Stimulated activated CD4-positive, alpha-beta T cell treated with anti-CD3 and anti-CD28 coated beads, TNF-alpha, amount 100 ng/mL, for 24 hours (primary cell): ENCODE measurements at places on chromosomes 2 and 18.

- DNase-seq, result no peak
Measured at GRCh38 chr2:217149087-217149660, 289.3 kb upstream of the TNP1 start.

- no peak for DNase-seq
Measured at GRCh38 chr2:164816046-164816445, 25.6 kb downstream of the COBLL1 start.

DNA sequence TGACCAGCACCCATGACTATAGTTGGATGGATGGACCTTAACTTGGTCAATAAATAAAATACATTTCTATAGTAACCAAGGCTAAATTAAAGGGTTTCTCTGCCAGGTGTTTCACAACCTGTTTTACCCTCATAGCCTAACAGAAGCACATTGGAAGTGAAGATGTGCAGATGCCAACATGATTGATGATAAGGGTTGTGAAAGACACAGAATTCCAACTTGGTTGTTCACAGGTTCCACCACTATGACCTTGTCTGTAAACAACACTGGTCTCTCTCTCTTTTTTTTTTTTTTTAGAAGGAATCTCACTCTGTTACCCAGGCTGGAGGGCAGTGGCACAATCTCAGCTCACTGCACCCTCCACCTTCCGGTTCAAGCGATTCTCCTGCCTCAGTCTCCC, 37.5 kb upstream of the PTH2R start:
- DNase-seq, result no peak

- no peak for DNase-seq
Measured at GRCh38 chr2:49248506-49248905, 94.2 kb upstream of the FSHR start.

DNA sequence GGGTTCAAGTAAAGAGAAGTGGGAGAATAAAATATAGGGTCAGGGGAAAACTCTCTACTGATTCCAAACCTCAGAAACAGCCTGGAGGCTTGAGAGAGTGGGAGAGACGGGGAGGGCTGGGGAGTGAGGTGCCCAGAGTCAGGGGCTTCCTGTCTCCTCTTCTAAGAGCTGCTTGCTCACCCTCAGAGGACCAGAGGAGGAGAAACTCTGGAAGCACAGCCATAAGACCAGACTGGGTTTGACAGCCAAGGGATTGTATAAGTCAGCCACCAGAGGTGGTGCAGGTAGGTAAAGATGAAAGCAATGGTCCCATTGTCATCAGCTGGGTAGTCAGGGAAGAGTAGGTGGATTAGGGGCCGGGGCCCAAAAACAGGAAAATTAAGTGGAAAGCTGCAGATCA, 259.4 kb downstream of the TNS1 start:
- DNase-seq, result no peak

GRCh38 chr2:54499661-54500060, 43.5 kb downstream of the SPTBN1 start:
- DNase-seq, result no peak

DNA sequence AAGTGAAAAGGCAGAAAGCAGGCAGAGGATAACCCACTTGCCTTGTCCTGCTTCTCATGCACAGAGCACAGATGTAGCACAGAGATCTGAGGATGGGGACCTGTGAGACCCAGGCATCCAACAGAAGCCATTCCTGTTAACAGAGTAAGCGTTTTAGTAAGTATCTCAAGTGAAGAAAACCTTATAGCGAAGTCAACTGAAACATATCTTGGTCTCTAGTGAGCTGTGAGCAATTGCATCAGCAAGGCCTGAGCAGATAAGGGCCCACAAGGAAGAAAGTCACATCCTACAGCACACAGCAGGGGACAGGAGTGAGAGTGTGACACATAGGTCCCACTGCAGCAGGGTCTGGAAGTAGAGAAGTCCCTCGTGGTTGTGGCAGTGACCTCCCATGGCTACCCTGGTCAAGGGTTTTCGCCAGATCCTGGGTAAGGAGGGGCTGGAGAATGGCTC, 248.7 kb upstream of the TNP1 start:
- DNase-seq, result no peak
